ENCODE measurements at places on chromosomes 7 and 10. TPM values are rescaled to one million over a fixed set of nuclear protein-coding genes. Genes with fewer than 3 reads are reported as not detected.
A peak's percentile ranks its signal among the peaks of the same experiment; 100 is the strongest.

DNA sequence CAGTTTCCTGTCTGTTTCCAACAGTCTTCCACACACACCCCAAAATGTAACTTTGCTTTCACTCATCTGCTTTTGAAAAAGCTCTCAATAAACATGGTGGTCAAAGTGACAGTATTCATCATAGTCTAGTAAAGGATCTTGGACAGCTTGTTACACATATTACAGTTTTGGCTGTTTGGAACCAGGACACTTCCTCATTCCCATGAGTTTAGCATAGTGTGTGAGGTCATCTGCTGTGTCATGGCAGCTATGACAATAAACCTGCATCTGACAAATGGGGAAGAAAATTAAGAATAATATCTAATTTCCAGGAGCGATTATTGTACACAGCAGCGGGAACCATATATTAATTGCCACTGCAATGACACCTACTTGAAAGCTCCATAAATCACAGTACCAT, 184.3 kb upstream of the SLC26A5 start:
- no peak for DNase-seq

- no peak for DNase-seq
These were observed 6.8 kb upstream of the LAT2 start for GRCh38 chr7:74202841-74203556.

DNA sequence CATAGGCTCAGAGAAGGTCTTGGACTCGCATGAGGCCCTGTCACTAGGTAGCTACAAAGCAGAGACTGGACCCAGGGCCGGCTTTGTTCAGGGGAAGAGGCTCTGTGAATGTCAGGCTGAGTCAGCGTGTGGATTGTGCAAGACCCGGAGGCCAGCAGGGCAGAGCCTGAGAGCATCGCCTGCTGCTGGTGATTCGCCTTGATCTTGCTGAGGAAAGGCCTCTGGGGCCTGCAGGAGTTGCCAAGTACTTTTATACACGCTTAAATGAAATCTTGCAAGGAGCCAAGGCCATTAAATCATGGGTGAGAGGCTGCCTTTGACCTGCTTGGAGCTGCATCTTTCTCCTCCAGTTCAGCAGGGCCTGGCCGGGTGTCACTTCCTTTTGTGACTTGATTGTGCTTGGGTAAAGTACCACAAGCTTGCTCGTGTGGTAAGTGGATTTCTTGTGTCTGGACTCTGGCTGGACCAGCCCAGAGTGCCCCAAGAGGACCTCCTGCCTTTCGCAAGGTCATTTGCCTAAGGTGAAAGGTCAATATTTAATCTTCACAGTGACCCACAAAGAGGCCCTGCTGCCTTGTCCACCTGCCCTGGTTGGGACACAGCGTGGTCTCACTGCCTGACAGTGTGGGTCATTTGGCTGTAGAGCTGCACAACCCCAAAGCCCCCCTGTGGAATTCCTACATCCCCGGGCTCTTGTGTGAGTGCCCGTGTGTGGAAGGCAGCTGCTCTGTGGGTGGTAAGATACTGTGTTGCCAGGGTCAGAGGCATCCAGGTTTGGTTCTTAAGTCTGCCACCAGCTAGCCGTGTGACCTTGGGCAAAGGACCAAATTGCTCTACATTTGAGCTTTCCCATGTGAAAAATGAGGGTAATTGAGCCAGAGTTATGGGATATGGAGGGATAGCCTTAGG, 38.6 kb upstream of the SH2D4B start:
- peak; percentile 45 for DNase-seq

Gene CPED1
- total RNA-seq, result not detected

Gene CCNJ
- total RNA-seq, result 4.1 TPM

GRCh38 chr10:14858338-14858960, 20.2 kb upstream of the SUV39H2 start:
- DNase-seq, result no peak

DNA sequence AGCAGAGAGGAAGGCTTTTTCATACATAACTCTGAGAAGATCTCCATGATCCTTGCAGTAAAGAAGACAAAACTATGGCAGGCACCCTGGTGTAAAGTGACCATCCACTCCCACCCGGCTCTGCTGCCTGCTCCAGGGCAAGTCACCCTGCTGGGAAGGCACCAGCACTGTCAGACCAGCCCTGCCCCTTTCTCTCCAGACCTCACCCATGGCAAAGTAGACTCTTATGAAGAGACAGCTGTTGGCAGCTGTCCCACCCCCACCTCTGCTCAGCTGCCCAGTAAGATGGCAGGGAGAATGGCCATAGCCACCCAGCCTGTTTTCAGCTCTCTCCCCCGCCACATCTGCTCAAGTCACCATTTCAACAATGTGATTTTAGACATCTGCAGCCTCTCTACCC, 8.6 kb upstream of the ZMIZ2 start:
- no peak for DNase-seq

Gene NT5C2
- total RNA-seq, result 80.2 TPM

Gene SEMA3E
- total RNA-seq, result not detected

Measured in activated CD4-positive, alpha-beta T cell treated with anti-CD3 and anti-CD28 coated beads, Interleukin-2, amount 10 ng/mL, durations not matched to agents 7 days and 5 days (primary cell).